ENCODE measurements at places on chromosomes 7 and 10.

GRCh38 chr10:133315847-133316246, 7.1 kb downstream of the ZNF511 start:
- DNase-seq = peak; percentile 52

DNA sequence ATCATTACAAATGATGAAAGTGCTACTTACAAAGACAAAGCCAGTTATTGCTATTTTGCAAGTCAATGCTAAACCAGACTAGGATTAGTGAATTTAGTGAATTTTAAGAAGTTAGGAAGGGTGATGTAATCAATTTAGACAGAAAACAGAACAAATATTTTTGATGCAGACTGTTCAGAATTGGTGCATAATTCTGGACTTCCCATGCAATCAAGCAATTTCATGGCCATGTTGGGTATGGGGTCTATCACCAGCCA, 85.4 kb downstream of the CH25H start:
- no peak for DNase-seq

DNA sequence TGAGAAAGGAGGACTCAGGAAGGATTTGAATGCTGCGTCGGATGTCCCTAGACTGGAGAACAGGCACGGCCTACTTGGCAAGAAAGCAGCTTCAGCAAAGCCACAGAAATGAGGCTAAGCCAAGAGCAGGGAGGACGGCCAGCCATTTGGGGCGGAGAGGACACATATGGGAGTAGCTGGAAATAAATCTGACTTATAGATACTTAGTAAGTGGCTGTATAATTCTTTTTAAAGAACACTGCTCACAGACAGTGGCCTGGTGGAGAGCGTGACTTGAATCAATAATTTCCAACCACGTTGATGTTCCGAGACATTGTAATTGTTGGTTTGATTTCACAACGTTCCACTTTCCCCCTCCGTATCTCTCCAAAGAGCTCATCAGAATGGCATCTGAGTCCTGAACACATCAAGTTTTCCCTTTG, 67.7 kb upstream of the JCAD start:
- no peak for DNase-seq

DNA sequence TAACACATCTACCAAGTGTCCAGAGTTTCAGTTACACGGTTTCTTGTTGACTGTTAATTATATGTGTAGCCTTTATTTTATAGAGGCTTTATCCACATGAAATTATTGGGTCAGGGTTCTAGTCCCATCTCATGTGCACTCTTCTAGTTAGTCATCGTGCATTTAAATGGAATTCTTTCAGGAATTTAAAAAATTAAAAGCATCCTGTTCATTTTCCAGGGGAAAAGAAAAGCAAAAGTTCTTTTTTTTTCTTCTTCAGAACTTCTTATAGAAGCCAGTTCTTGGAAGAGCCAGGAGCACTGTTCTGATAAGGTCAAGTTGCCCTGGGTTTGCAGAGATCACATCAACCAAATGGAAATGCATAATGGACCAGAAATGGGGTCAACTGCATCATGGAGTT, 324.7 kb downstream of the INHBA start:
- DNase-seq = no peak

DNA sequence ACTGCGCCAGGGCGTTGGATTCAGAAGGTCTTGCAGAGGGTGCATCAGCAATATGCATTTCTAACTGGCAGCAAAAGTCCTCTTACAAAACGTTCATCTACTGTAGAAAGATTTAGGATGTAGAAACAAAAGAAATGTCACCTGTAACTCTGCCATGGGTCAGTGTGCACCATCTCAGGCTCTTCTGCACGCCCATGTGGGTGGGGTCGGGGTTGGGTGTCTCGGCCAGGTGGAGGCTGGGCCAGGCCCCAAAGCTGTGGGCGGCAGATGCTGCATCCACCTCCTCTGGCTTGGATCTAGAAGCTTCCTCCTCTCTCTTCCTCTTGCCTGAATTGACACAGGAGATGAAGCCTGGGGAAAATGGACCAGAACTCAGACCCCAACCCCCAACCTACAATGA, 111.3 kb upstream of the PPP2R2D start:
- DNase-seq = no peak

GRCh38 chr10:3350205-3350604, 177.6 kb upstream of the PITRM1 start:
- DNase-seq = no peak

GRCh38 chr10:98012644-98013043, 17.8 kb downstream of the CRTAC1 start:
- DNase-seq = no peak

DNA sequence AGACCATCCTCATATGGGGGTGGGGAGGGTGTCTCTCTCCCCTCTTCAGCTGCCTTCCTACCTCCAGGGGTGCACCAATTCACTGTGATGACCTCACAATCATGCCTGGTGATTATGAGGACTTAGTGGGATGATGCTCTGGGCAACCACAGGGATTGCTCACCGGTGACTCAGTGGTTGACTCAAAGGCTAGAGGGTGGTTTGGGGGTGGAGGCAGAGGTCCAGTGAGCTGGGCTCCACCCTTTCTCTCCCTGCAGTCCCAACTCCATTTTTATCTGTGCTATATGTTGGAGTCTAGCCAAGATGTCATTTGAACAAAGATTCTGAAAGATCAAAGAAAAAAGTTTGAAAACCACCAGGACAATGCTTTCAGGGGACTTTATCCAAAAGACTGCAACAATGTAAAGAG, 286.9 kb downstream of the KCNMA1 start:
- DNase-seq = no peak

DNA sequence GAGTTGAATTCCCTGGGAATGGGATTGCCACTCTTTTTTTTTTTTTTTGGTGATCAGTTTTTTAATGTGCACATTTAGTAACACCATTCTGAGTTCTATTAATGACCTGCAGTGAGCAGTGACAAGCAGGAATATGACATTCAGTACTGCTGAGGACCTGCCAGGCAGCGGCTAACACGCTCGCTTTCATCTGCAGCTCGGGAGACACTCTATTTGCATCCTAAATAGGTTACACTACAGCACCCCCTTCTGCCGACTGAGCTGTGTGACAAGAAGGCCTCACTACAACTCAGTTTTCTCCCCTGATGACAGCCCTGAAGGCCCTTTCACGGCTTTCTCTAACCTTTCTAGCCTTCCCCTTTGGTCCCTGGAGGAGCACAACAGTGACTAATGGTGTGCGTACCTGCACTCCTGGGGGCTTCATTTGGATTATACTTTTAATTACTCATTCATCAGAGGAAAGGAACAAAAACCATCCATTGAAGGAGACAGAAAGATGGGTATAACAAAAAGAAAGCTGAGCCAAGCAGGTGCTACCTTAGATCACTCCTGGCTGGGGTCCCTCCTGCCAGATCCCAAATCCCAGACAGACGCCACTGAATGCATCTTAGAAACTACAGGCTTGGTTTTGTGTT, 872.4 kb downstream of the LRMDA start:
- peak; percentile 76 for DNase-seq

- no peak for DNase-seq
Observed at GRCh38 chr10:43304687-43305333, 37.9 kb upstream of the RASGEF1A start.

DNA sequence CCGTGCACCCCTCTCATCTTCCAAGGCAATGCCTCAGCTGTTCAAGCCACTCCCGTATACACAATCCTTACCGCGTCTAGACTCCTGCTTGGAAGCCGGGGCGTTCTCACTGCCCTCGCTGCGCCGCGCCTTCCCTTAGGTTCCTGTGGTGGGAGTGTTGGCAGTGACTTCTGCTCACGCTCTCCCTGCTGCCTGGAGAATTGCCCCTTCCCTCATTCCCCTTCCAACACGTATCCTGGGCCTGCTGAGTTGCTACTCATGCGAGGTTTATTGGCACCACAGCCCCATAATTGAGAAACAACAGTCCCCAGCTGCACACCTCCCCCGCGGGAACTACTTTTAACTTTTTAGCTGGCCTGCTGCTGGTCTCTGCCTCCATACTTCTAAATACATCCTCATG, 31.9 kb downstream of the RBM17 start:
- no peak for DNase-seq

DNA sequence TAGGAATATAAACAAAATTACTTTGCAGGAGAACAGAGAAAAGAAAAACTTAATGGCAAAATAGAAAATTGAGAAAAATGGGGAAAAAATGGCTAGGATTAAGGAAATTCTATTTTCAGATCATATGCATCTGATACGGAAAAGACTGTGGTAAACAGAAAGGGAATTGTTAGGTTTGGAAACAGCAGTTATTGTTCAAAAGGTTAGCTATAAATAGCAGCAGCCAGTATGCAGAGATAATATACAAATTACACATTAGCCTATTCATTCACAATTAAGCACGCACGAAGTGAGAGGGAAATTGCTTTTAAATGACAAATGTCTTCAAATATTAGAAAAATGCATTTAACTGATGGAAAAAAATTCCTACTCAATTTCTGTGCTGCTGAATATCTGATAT, 224.1 kb upstream of the FAM3C start:
- no peak for DNase-seq

DNA sequence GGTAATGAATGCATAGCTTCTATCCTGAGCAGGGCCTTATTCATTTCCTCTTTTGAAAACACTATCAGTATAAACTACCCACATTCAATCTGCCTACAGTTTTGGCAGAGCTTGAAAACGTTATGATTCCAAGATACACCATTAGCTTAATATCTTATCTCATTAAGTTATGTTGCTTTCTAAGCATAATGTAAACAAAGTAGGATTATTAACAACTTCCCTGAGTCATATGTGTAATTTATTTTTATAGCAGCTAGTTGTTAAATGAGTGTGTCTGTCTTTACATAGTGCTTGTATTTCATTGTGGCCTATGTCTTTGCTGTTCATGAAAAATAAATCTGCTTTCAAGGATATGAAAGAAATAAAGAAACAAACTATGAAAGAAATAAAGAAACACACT, 106.2 kb upstream of the DLX6 start:
- DNase-seq = no peak

DNA sequence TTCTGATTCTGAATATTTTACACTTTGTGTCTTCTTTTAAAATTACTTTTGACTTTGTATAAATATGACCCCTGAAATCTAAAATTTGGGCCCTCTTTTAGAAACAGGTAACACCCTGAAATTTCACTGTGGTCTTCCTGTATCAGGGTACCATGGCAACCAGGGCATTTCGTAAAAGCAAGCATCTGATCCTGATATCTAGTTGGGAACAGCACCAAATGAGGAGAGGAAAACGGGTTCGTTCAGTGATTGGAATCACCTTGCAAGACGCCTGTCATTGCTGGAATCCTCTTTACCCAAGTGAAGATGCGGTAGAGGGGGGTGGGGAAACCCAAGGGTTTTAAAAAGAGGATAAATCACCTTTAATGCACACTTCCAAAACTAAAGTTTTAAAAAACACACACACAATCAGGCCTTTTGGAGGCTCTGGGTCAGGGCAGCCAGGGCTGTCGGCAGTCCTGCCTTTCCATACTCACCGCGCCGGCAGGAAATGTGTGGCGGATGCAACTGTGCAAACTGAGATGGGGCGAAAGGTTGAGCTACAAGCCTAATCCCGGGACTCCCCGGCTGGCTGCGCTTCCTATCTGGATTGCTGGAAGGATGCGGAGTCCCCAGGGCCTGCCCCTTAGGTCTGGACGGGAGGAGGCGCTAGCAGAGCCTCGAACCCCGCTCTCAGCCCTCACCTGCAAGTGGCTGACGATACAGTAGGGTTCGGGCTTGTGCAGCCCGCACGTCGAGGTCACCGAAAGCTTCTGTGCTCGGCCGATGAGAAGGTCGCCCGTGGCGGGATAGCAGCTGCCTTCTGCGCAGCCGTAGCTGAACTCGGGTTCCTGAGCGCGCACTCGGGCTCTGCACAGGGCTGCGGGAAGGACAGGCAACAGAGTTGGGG, 1.8 kb downstream of the LAMB1 start:
- DNase-seq = peak; percentile 65

DNA sequence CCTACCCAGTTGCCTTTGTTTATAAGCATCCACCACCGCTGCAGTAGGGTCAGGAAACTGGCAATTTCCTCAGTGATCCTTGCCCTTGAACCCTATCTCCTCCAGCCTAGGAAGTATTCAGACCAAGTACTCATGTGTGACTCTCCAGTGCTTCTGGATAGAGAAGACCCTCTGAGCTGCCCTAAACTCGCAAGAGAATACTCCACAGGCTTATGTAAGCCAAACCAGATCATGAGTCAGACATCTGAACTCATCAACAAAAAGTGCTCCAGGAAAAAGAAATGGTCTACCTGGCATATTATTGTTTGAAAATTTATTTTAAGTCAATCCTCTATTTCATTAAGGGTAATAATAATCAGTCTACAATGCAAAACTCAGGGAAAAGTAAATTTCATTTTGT, 101.3 kb downstream of the KAT6B start:
- no peak for DNase-seq

GRCh38 chr7:154750353-154750801, 252.5 kb downstream of the PAXIP1 start:
- no peak for DNase-seq

DNA sequence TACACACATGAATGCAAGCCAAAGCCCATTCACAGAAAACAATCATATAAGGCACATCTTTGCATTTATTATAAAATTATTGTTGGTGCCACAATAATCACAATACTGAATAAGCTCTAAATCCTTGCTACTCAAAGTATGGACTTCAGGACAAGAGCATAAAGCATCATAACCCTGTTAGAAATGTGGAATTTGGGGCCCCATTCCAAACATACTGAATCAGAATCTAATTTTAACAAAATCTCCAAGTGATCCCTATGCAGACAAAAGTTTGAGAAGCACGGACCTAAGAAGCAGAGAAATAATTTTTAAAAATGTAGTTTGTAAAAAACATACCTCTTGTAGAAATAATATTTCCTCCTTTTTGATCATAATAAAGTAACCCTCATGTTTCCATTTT, 199.2 kb downstream of the IMMP2L start:
- no peak for DNase-seq

- DNase-seq = no peak
Observed at GRCh38 chr7:108051454-108051853, 48.5 kb upstream of the LAMB1 start.

GRCh38 chr10:88881320-88881719, 1.3 kb downstream of the STAMBPL1 start:
- DNase-seq = peak; percentile 50

- DNase-seq = peak; percentile 96
Observed at GRCh38 chr10:9243941-9244411, 1189.5 kb downstream of the GATA3 start.

DNA sequence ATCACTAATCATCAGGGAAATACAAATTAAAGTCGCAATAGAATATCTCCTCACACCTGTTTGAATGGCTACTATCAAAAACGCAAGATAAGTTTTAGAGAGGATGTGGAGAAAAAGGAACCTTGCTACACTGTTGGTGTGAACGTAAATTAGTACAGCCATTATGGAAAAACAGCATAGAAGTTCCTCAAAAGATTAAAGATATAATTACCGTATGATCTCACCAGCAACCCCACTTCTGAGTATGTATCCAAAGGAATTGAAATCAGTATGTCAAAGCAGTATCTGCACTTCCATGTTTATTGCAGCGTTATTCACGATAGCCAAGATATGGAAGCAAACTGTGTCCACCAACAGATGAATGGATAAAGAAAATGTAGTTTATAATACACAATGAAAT, 164.4 kb downstream of the ZNF365 start:
- DNase-seq = no peak

GRCh38 chr7:137768366-137768765, 78.4 kb downstream of the DGKI start:
- DNase-seq = no peak

GRCh38 chr10:118870467-118871243, 115.9 kb upstream of the CACUL1 start:
- DNase-seq = peak; percentile 51

Measured in cerebellar cortex (tissue), 1 donor.